ENCODE measurements at places on chromosomes 5 and 9.

GRCh38 chr9:68702493-68702892 is 2.5 kb upstream of the PIP5K1B start:
- DNase-seq, result peak; percentile 23

- no peak for DNase-seq
Measured at GRCh38 chr5:79727451-79728355, 38.1 kb downstream of the CMYA5 start.

- DNase-seq, result peak; percentile 33
Measured at GRCh38 chr5:159419576-159419975, 89.3 kb upstream of the IL12B start.

DNA sequence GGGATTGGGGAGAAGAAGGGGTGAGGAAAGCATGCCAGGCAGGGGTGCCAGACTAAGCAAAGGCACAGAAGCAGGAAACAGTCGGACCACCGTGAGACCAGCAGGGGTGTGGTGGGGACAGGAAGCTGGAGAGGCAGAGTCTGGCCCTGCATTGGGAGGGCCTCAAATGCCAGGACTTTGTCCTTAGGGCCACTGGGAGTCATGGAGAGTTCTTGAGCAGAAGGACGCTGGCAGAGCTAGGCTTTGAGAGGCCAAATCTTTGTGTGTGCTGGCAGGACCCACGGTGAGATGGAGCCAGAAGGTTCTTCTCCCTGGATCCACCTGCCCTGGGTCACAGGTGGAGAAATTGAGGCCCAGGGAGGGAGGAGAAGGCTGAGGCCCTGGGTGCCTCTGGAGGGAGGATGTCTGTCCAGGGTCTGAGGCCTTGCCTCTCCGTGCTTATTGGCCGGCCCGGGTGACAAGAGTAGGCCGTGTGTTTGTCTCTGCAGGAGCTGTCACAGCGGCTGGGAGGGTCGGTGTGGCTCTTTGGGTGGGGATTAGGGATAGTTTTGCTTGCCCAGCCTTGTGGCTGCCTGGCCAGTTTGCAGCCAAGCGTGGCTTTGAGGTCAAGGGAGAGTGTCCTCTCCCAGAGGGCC is 1.8 kb upstream of the ENG start:
- DNase-seq, result no peak

- DNase-seq, result no peak
Measured at GRCh38 chr5:43993634-43994351, 390.8 kb downstream of the NNT start.

- DNase-seq, result peak; percentile 60
Measured at GRCh38 chr9:115883467-115884329, 269.9 kb upstream of the PAPPA start.

DNA sequence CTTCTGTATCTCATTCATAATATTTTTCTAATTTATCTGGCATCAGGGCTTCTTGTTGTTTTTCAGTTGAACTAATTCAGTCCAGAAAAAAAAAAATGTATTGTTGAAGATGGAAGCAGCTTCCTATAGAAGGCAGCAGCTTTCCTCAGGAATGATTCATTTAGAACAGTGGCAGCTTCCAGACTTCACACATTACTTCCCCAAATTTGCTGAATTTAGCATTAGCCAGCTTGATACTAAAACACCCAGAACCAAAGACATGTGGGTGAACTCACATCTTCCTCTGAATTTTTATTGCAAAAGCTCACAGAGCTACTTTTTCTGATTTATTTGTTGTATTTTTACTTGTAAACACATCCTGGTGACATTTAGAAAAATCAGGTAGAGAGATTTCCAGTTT is 53.8 kb downstream of the HCN1 start:
- DNase-seq, result no peak

GRCh38 chr5:35644543-35644942 is 26.9 kb downstream of the SPEF2 start:
- DNase-seq, result peak; percentile 43

GRCh38 chr9:18768951-18769622 is 263.9 kb downstream of the SAXO1 start:
- DNase-seq, result no peak

Data from H4 (cell line).